ENCODE measurements at places on chromosomes 16 and 17.
A peak's percentile ranks its signal among the peaks of the same experiment; 100 is the strongest.

DNA sequence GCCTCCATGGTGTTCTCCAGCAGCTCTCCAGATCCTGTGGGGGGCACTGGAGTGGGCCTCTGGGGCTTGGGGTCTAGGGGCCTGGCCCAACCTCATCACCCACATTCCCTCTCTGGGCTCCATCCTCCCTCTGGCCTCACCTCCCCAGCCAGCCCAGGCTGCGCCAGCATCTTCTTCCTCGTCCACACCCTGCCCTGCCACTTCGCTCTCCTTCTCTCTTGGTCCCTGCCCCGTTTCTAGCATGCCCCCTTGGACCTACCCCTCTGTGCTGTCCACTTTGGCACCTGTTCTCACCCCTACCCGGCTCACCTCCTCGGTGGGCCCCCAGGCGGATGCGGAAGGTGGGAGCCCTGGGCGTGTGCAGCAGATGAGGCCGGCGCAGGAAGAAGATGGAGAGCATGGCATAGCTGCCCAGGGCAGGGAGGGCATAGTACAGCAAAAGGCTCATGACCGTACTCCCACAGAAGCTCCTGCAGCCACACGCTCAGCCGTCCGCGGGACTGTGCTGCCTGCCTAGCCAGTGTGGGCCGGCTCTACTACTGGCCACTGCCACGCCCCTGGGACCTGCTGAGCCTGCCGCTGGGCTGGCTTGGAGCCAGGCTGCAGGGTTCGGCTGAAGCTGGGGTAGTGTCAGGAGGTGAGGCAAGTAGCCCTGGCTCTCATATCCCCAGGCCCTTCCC, at the start of gene GDPD3:
Gene GDPD3 (minus strand): TSS at position 507 of the 680 bp plus-strand sequence. CDS start 59 bp downstream, at position 448.
- DNase-seq, result no peak

DNA sequence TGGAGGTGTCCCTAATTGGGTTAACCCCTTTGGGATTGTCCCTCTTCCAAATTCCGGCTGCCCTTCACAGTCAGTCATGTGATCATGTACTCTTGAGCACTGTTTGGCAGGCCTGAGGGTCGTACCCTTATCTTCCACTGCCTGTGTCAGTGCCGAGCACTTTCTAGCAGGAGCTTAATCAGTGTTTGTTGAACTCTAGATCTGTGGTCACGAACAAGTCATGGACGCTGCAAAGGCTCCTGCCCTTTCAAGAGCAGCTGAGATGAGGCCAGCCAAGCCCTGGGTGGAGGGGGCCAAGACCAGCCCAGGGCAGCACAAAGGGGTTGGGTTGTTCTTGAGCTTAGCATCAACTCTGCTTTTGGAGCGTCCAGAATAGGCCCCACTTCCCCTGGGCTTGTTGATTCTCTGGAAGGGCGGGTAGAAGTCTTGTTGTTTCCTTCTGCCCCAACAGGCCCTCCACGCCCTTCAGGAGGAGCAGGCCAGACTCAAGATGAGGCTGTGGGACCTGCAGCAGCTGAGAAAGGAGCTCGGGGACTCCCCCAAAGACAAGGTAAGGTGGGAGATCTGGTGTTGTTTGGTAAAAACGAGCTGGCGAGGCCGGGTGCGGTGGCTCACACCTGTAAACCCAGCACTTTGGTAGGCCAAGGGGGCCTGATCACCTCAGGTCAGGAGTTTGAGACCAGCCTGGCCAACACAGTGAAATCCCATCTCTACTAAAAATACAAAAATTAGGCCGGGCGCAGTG, 5.3 kb downstream of the IFI35 start:
- DNase-seq, result no peak

GRCh38 chr17:66664336-66664735, 170.6 kb upstream of the CACNG5 start:
- DNase-seq, result no peak

- DNase-seq, result no peak
These were observed 74.4 kb downstream of the PCTP start for GRCh38 chr17:55825213-55825612.

DNA sequence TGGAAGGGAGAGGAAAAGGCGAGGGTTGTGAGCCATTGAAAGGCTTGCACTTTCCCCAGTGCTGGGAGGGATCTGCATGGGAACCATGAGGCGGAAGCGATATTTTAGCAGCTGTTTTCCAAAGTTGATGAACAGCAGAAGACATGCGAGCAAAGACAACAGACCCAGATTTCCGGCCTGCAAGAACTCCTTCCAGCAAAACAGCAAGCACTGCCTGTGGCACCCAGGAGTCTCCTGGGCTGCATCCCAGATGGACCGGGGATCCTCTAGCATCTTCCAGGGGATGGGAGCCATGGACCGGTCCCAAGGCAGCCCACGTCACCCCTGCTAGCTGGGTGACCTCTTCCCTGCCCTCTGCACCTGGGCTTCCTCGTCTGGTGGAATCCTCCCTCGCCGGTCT, 162.8 kb downstream of the IRF8 start:
- no peak for DNase-seq

DNA sequence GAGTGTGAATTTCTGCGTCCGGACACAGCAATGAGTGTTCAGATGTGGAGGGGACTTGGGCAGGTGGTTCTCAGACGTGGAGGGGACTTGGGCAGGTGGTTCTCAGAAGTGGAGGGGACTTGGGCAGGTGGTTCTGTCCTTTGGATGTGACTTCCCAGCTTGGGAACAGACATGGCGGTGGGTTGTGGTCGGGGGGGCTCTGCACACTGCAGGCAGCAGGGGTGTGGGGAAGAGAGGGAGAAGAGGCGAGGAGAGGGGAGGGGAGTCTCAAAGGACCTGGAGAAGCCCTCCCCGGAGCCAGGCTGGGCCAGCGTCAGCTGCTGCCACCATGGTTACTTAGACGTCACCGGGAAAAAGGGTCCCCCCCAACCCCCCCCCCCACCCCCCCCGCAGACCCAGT, 9.8 kb downstream of the SOX8 start:
- DNase-seq, result no peak

- DNase-seq, result no peak
These were observed 312.9 kb downstream of the SNX29 start for GRCh38 chr16:12289175-12290063.

- no peak for DNase-seq
These were observed 12.9 kb downstream of the MXRA7 start for GRCh38 chr17:76697702-76698465.

DNA sequence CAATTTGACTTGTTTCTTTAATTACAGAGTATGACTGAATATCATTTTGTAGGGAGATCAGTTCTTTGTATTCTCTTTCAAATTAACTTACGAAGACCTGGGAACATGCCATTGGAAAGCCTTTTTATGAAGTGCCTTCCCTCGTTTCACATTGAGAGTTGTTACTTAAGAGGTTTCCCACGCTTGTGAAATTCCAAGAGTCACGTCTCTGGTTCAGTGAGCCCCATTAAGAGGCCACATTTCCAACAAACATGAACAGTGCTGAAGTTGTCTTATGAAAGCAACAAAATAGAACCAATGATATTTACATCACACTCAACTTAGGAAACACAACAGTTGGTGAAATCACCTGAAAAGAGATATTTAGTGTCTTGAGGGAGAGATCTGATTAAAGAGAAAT, 334.1 kb downstream of the TOX3 start:
- no peak for DNase-seq

DNA sequence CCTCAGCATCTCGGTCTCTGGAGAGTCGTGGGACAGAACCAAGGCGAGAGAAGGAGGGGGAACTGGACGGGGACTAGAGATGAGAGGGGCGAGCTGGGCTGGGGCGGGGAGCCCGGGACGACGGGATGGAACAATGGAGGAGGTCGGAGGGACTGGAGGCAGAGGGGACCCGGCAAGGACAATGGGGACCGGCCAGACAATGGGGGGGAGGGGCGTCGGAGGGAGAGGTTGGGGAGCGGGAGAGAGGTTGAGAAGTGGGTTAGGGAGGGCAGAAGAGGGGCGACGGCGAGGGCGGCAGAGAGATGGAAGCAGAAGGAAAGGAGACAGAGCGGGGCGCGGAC, 719 bp downstream of the NGFR start:
- DNase-seq, result no peak

- DNase-seq, result no peak
These were observed at the start of gene CDH3 for GRCh38 chr16:68644715-68645493. Gene CDH3 (plus strand): TSS chr16:68645310. CDS start chr16:68645380, 70 bp downstream.

GRCh38 chr17:72661116-72661944, 431.2 kb downstream of the SLC39A11 start:
- peak; percentile 40 for DNase-seq

DNA sequence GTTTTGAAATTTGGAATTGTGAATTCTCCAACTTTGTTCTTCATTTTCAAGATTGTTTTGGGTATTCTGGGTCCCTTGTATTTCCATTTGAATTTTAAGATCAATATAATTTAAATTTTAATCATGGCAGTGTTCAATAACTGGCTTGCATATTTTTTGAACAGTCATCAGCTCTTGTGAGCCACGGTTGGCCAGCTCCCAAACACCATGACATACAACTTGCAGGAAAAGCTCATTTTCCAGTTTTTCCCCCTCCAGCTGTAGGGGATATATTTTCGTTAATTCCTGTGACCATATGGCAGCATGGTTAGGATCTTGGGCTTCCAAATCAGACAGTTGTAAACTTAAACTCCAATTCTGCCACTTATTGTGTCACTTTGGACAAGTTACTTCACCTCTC, 690.1 kb downstream of the WWOX start:
- no peak for DNase-seq
